Activated CD8-positive, alpha-beta T cell treated with anti-CD3 and anti-CD28 coated beads, Interleukin-2, amount 10 ng/mL, durations not matched to agents 7 days and 5 days (primary cell): ENCODE measurements at places on chromosomes 6 and 20. TPM values are rescaled to one million over a fixed set of nuclear protein-coding genes. Genes with fewer than 3 reads are reported as not detected.

GRCh38 chr6:166308033-166308768 lies at the start of gene PRR18:
Gene PRR18, minus strand, starts transcription at chr6:166308392. Its CDS starts 250 bp downstream, at chr6:166308142.
- no peak for DNase-seq

DNA sequence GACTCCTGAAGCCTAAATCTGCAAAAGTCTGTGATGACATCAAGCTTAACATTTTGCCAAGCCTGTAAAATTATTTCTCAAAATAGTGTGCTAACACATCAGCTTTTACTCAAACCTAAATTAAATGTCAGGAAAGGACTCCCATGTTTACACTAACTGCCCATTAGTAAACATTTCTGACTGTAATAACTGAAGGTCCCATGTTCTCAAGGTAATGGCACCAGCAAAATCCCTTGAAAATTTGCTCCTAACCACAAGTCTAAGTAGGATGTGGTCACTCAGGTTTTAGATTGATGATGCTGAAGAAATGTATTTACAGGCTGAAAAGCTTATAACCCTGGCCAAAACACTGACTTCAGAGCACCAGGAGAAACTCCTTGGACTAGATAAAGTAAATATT lies 33.0 kb downstream of the BACH2 start:
- DNase-seq, result no peak

DNA sequence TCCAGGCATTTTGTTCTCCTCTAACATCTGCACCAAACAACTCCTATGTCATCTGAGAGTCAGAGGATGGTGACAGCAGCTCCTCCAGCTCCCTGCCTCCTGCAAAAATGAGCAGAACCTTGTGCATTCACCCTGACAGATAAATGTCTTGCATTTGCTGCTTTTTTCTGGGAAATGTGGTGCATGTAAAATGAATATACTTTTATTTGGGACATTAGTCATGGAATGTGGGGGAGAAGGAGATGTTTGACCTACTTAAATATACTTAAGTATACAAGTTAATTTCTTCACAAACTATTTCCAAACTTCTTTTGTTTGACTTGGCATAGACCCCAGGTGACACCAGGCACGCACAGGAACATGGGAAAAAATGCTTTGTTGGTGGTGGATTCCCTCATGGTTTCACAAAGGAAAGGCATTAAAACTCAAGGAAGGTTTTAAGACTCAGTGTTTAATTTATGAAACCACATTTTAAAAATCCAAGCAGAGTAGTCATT lies 181.8 kb upstream of the MCHR2 start:
- no peak for DNase-seq

ULBP1 gene
- total RNA-seq, result 0.65 TPM

C6orf141 gene
- total RNA-seq, result not detected

MTFR2 gene
- total RNA-seq, result 27.2 TPM

C6orf136 gene
- 40.1 TPM for total RNA-seq

FOXQ1 gene
- not detected for total RNA-seq

WFDC9 gene
- not detected for total RNA-seq

RGS17 gene
- total RNA-seq, result not detected
